HCT116 (cell line): ENCODE measurements at places on chromosomes 5 and 9. TPM values are rescaled to one million over a fixed set of nuclear protein-coding genes. Genes with fewer than 3 reads are reported as not detected.

The AK8 gene
- 2.5 TPM for total RNA-seq

The EIF4E1B gene
- 0.07 TPM for total RNA-seq

The IL7R gene
- 0.98 TPM for total RNA-seq

The FAM78A gene
- total RNA-seq: 3.4 TPM

The FGF18 gene
- total RNA-seq: 0.96 TPM

The CDX1 gene
- not detected for total RNA-seq

The SPACA9 gene
- total RNA-seq: 8.0 TPM

The WDR31 gene
- 5.9 TPM for total RNA-seq

The FAM53C gene
- total RNA-seq: 36.4 TPM

The RPP25L gene
- 51.1 TPM for total RNA-seq

The HCN1 gene
- total RNA-seq: 0.10 TPM

The CYSRT1 gene
- total RNA-seq: 4.3 TPM

The C5orf34 gene
- total RNA-seq: 4.8 TPM

The HMMR gene
- total RNA-seq: 54.9 TPM

The TYRP1 gene
- total RNA-seq: not detected

The CCDC152 gene
- not detected for total RNA-seq

The TCOF1 gene
- total RNA-seq: 94.7 TPM

The PGM5 gene
- 0.15 TPM for total RNA-seq

The HAND1 gene
- not detected for total RNA-seq

The CARD9 gene
- 1.2 TPM for total RNA-seq

The ADAMTS13 gene
- total RNA-seq: 9.2 TPM

The FOXD1 gene
- 26.8 TPM for total RNA-seq

The TRIP13 gene
- total RNA-seq: 45.0 TPM

The CEMIP2 gene
- total RNA-seq: 14.3 TPM

The PIGO gene
- 24.0 TPM for total RNA-seq

The B4GALT1 gene
- total RNA-seq: 31.4 TPM

The PPP2R2B gene
- total RNA-seq: not detected

The PCDHGB4 gene
- total RNA-seq: not detected

The TBCA gene
- 317 TPM for total RNA-seq

The MLANA gene
- not detected for total RNA-seq

The TRIM7 gene
- total RNA-seq: 30.2 TPM

The EEIG1 gene
- 44.2 TPM for total RNA-seq

The ZNF462 gene
- total RNA-seq: 18.1 TPM

The MCIDAS gene
- 6.4 TPM for total RNA-seq

The SH3RF2 gene
- 14.3 TPM for total RNA-seq

The ADAMTS2 gene
- total RNA-seq: 3.9 TPM

The PAEP gene
- total RNA-seq: not detected

The FAM221B gene
- not detected for total RNA-seq

The CDHR2 gene
- 0.10 TPM for total RNA-seq

The FBLL1 gene
- total RNA-seq: 0.15 TPM
